CD4-positive, alpha-beta memory T cell (primary cell): ENCODE measurements at places on chromosomes 6 and 20.

DNA sequence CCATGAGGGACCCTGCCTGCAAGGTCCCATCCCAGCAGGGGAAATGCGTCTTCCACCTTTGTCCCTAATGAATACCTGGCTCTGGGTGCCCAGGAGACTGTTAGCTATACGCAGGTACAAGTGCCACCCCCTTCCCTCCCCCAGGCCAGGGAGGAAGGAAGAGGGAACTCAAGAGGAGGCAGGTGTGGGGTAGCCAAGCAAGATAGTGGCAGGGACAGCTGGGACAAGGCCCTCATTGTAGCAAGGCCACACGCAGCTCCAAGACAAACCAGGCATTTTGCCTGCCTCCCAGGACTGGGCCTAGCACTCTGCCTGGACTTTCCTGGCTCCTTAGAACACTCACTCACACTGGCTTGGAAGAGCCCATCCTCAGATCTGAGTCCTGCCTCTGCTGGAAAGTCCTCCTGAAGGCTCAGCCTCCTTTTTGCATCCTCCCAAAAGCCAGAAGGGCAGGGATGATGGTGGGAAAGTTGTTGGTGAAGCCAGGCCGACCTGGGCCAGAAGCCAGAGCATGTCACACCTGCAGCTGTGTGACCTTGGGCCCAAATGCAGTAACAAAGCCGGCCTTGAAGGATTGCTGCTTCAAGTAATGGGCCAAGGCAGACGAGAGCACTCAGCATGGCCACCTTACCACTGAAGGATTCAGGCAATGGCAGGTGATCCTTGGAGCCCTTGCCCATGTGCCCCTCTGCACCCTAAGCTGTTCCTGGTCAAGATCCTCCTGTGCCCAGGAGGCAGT is 27.7 kb downstream of the SNPH start:
- no peak overlapping the region for H3K27ac ChIP-seq
- H3K36me3 ChIP-seq: no peaks in the 10 kb centered on the region
- no peaks in the 10 kb centered on the region for H3K27me3 ChIP-seq
- no peak for DNase-seq
- H3K4me3 ChIP-seq: no peak overlapping the region
- H3K4me1 ChIP-seq: no peaks in the 10 kb centered on the region

GRCh38 chr6:134201716-134202115 is 116.2 kb downstream of the SGK1 start:
- no peak overlapping the region for H3K27ac ChIP-seq
- H3K4me3 ChIP-seq: no peak overlapping the region
- no peaks in the 10 kb centered on the region for H3K36me3 ChIP-seq
- no peaks in the 10 kb centered on the region for H3K27me3 ChIP-seq

DNA sequence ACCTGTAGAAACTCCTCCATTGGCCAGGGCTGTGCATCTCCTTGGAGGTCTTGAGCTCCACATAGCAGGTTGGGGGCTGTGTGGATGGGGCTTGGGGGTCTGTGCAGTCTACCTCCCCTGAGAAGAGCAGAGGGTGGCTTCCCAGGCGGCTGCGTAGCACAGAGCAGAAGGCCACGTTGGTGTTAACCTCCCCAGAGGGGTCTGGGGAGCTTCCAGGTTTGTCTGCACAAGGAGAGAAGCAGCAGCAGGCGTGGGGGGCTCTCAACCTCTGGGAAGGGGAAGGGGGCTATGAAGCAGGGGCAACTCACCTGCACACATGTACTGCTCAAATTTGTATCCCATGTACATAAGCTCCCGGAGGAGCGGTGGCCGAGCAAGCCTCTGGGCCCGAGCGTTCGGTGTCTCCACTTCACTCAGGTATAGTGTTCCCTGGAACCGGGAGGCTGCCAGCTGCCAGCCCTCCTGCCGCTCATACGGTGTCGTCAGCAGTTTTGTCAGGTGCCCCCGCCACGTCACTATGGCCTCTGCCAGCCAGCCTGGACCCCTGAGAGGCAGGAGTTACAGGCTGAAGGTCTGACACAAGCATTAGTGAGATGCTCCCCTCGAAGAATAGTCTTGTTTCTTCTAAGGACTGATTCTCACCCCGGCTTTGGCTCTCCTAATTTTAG is 1.2 kb downstream of the DXO start:
- no peak for DNase-seq
- no peaks in the 10 kb centered on the region for H3K27me3 ChIP-seq
- H3K4me1 ChIP-seq: peaks cover 31% of the 10 kb centered on the region
- peak overlapping the region; percentile 99 for H3K27ac ChIP-seq

DNA sequence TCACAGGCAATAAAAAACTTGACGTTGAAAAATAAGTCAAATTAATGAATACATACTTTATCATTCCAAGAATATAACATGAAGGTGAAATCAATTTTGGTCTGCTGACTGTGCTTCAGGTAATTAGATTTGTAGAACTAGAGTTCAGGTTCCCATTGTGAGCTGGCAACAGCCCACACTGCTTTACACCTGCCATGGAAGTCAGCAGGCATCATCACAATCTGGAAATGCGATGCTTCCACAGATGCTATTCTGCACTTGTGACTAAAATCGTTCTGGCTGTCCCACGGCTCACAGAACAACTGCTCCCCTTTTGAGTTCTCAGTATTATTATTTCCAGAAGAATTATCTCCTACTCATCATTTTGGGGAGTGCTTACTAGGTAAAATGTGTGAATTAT is 62.6 kb upstream of the THEMIS start:
- no peaks in the 10 kb centered on the region for H3K27me3 ChIP-seq
- no peak for DNase-seq
- no peak overlapping the region for H3K27ac ChIP-seq
- H3K4me3 ChIP-seq: no peak overlapping the region

DNA sequence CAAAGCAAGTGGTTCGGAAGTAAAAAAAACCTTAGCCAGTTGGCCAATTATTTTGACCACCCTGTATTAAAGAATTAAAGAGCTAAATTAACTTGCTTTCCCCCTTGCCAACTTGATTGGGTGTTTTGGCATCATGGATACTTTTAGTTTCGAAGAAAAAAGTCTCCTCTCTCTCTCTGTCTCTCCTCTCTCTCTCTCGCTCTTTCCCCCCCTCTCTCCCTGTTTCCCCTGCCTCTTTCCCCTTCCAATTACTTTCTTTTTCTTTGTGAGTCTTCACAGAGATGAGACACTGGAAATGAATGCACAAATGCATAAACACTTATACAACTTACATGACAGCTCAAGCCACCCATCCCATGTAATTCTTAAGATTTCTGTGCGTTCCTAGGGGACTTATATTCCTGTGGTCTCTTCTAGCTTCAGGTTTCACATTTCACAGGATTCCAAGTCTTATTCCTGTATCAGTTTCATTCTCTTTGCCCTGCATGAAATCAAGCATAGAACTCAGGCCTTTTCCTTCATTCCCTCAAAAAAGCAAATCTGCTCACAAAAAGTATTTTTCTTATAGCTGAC is 32.9 kb upstream of the EYA4 start:
- H3K4me3 ChIP-seq: no peak overlapping the region
- DNase-seq: no peak
- no peaks in the 10 kb centered on the region for H3K4me1 ChIP-seq
- no peaks in the 10 kb centered on the region for H3K27me3 ChIP-seq

DNA sequence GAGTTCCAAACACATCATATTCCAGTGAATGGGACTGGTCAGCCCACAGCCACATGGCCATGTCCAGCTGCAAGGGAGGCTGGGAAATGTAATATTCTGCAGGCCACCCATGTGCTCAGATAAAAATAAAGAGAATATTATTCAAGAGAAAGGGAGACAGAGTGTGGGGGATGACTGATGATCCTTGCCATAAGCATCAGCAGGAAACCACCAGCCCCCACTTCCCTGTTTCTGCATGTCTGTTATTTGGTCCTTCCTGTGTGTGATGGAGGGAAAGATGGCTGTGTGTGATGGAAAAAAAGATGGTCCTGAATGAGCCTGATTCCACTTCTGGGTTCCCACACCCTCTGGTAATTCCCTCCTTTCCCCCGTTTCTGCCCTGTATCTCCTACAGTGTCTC is 13.1 kb upstream of the RSPO4 start:
- no peak overlapping the region for H3K27ac ChIP-seq
- no peaks in the 10 kb centered on the region for H3K27me3 ChIP-seq
- no peaks in the 10 kb centered on the region for H3K4me1 ChIP-seq
- no peak overlapping the region for H3K4me3 ChIP-seq
- H3K36me3 ChIP-seq: no peaks in the 10 kb centered on the region

- H3K4me1 ChIP-seq: peaks cover 51% of the 10 kb centered on the region
- no peaks in the 10 kb centered on the region for H3K36me3 ChIP-seq
- H3K27me3 ChIP-seq: peaks cover 17% of the 10 kb centered on the region
These were observed 164.0 kb upstream of the ZNF337 start for GRCh38 chr20:25860531-25861150.

- no peak overlapping the region for H3K4me3 ChIP-seq
- peaks cover 80% of the 10 kb centered on the region for H3K4me1 ChIP-seq
- no peak for DNase-seq
These were observed 84.6 kb downstream of the FYN start for GRCh38 chr6:111788379-111789276.

- H3K4me1 ChIP-seq: no peaks in the 10 kb centered on the region
- DNase-seq: peak; percentile 42
- H3K27ac ChIP-seq: no peak overlapping the region
- H3K4me3 ChIP-seq: no peak overlapping the region
- no peaks in the 10 kb centered on the region for H3K36me3 ChIP-seq
- H3K27me3 ChIP-seq: no peaks in the 10 kb centered on the region
These were observed 100.1 kb upstream of the AGPAT4 start for GRCh38 chr6:161373905-161374451.

DNA sequence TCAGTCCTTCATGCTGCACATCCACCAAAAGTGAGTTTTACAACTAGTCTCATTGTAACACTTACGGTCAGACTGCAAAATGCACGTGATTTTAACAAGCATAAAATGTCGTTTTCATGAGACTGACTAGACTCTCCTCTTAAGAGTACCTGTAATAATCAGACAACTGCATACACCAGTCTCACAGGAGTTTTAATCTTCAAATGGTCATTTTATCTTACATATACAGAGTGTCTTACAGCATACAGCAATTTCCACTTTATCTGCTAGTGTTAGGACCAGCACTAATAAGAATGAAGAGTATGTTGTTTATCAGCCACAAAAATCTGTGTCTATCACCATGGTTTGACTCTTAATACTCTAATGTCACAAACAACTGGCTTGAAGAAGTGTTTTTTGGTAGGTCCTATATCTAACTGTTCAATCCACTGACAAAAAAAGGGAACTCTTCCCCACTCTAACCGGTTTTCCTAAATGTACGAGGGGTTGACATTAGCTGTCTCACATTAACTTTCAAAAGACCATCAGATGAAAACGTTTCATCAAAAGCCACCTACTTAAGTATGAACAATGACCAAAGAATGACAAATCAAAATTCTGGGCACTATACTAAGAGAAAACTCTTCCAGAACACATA is 1.5 kb upstream of the ASF1A start:
- H3K4me1 ChIP-seq: peaks cover 71% of the 10 kb centered on the region
- H3K27ac ChIP-seq: peak overlapping the region; percentile 83
- DNase-seq: no peak
- no peaks in the 10 kb centered on the region for H3K27me3 ChIP-seq
- H3K4me3 ChIP-seq: peak overlapping the region; percentile 20

GRCh38 chr6:15399641-15400470 is 154.0 kb downstream of the JARID2 start:
- no peak overlapping the region for H3K4me3 ChIP-seq
- no peak overlapping the region for H3K27ac ChIP-seq
- DNase-seq: no peak

- H3K27ac ChIP-seq: peak overlapping the region; percentile 77
- peaks cover 5% of the 10 kb centered on the region for H3K36me3 ChIP-seq
- DNase-seq: peak; percentile 72
- H3K4me3 ChIP-seq: peak overlapping the region; percentile 15
- no peaks in the 10 kb centered on the region for H3K27me3 ChIP-seq
These were observed 67.6 kb downstream of the FYN start for GRCh38 chr6:111805511-111806164.

DNA sequence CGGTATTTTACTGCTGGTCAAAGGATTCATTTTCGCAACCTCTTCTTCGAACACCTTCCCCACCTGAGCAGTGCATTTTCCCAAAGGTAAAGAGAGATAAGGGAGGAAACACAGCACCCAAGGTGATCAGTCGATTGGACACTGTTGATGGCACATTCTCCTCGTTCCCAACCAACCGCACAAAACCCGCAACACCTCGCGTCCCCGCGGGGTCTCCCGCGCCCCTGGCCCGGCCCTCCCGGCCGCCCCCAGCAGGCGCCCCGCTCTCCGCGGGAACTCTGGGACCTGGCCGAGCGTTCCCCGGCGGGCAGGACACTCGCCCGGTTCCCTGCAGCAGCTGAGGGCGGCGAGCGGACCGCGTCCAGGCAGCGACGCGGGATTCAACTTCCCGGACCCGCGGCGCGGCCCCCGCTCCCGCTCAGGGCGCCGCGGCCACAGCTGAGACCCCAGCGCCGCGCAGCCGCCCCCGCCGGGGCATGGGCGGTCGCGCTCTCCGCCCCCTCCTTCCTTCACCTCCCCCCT is 506 bp downstream of the RGS17 start:
- peaks cover 16% of the 10 kb centered on the region for H3K4me1 ChIP-seq
- H3K27me3 ChIP-seq: peaks cover 9% of the 10 kb centered on the region
- no peaks in the 10 kb centered on the region for H3K36me3 ChIP-seq
- peak overlapping the region; percentile 30 for H3K4me3 ChIP-seq
- DNase-seq: no peak
- H3K27ac ChIP-seq: no peak overlapping the region

- no peak for DNase-seq
- no peaks in the 10 kb centered on the region for H3K4me1 ChIP-seq
- H3K36me3 ChIP-seq: no peaks in the 10 kb centered on the region
- peaks cover 6% of the 10 kb centered on the region for H3K27me3 ChIP-seq
- no peak overlapping the region for H3K27ac ChIP-seq
These were observed 37.6 kb downstream of the NRN1 start for GRCh38 chr6:5968817-5969734.

GRCh38 chr20:21971436-21971835 is 266.0 kb downstream of the PAX1 start:
- H3K27me3 ChIP-seq: no peaks in the 10 kb centered on the region
- H3K4me1 ChIP-seq: no peaks in the 10 kb centered on the region
- no peaks in the 10 kb centered on the region for H3K36me3 ChIP-seq

DNA sequence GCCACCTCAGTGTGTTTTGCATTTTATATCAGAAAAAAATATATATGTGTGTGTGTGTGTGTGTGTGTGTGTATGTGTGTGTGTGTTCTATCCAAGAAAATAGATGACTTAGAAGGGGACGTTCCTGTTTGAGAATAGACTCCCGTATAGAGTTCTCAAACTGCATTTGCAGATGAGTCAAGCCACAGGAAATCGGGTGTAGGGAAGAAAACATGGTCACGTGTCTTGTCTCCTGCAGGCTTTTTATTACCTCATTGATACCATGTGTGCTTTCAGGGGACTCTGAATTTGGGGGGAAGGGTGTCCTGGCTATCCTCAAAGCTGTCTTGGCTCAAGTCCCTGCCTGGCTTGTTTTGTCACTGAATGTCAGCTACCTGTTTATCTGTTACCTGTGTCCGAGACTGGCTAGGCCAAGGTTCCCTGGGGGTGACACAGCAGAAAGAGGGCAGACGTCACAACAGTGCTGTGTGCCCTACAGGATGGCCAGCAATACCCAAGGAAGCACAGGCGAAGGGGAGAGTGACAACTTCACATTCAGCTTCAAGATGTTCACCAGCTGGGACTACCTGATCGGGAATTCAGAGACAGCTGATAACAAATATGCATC is 55.7 kb upstream of the NOP56 start:
- H3K27me3 ChIP-seq: peaks cover 4% of the 10 kb centered on the region
- H3K36me3 ChIP-seq: no peaks in the 10 kb centered on the region
- H3K27ac ChIP-seq: no peak overlapping the region
- no peak overlapping the region for H3K4me3 ChIP-seq

GRCh38 chr6:2285510-2285909 is 40.1 kb upstream of the GMDS start:
- H3K4me1 ChIP-seq: no peaks in the 10 kb centered on the region
- DNase-seq: no peak
- H3K27ac ChIP-seq: no peak overlapping the region
- no peaks in the 10 kb centered on the region for H3K27me3 ChIP-seq
